IPS DF 6.9 (cell line): ENCODE measurements at places on chromosomes 5 and 9.

GRCh38 chr5:81750308-81751008 lies 439 bp downstream of the SSBP2 start:
- no peak for DNase-seq

DNA sequence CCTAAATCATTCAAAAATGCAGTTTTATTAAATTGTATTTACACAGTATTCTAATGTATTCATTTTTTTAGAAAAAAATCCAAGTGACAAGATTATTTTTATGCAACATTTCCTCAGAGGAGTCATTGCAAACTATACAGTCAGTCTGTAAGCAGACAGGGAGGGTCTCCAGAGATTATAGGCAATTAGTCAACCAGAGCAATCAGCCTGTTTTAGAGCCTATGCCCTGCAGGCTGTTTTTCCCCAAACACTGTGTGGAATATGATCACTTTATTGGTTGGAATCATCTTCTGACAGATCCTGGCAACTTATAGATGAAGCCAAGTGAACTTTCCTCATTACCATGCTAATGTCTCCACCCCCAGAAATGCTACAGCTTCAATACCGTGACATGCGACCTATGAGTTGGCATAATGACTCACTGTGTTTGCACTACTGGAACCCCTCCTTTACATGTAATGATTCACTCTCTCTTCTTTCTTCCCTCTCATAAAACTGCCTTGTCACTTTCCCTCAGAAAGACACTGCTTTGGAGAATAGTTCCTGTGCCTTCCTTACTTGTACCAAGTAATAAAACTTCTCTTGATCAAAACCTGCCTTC lies 577.7 kb upstream of the FTMT start:
- no peak for DNase-seq

DNA sequence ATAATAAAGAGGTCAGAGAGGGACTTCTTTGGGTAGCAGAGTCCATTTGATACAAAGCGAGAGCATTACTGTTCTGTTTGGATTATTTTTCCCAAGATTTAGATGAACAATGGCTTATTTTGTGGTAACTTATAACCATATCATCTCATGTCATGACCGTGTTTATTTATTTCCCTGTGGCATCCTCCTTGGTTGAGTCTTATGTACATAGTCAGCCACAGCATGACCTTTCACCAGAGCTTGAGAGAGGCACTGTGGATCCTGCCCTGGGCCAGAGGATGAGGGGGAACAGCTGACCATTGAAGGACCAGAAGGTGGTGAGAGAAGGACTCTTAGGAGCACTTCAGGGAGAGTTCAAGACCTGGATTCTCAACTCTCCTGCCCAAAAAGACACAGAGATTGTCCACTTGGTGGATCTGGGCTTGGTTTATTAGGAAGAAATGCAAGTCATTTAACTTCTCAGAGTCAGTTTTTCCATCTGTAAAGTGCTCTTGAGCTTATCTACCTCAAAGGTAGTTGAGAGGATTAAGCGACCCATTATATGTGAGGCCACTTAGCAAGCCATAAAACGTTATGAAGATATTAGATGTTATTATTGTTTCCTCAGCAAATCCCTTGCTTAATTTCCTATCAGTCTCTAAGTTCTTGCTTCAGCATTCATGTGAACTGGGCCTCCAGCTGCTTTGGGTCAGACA lies 51.4 kb downstream of the PPIC start:
- DNase-seq, result no peak

DNA sequence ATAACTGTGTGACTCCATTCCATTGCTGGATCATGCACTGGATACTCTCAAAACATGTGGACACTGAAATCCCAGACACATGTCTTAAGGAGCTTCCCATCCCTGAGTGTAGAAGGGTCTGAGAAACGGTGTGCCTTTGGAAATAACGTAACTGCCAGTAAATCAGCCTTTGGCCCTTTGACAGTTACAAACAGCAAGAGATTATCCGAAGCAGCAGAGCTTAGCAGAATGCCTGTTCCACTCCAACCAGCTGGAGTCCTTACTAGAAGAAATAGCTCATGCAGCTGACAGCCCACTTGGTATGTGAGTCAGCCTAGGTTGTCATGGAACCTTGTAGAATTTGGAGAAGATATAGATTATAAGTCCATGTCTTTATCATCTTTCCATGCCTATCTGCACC lies 7.0 kb downstream of the TMEM252 start:
- no peak for DNase-seq

GRCh38 chr5:16025681-16026080 lies 153.9 kb downstream of the MARCHF11 start:
- no peak for DNase-seq

DNA sequence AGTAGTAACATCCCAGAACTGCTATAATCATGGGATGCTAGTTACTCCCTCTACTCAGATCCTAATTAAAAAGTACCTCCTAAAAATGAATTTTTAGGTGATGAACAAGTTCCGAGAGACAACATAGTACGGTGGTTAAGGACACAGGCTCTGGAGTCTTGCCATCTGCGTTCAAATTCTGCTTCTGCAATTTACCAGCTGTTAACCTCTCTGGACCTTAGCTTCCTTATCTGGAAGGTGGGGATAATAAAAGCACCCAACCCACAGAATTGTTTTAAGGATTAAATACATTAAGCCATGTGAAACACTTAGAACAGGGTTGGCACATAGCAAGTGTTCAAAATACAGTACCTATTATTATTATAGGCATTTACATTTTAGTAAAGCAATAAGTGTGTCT lies 77.5 kb upstream of the XPA start:
- DNase-seq, result no peak

GRCh38 chr9:123548741-123549545 lies 192.9 kb downstream of the CRB2 start:
- DNase-seq, result no peak

GRCh38 chr5:28580616-28581015 lies 1542.2 kb upstream of the CDH9 start:
- DNase-seq, result no peak

DNA sequence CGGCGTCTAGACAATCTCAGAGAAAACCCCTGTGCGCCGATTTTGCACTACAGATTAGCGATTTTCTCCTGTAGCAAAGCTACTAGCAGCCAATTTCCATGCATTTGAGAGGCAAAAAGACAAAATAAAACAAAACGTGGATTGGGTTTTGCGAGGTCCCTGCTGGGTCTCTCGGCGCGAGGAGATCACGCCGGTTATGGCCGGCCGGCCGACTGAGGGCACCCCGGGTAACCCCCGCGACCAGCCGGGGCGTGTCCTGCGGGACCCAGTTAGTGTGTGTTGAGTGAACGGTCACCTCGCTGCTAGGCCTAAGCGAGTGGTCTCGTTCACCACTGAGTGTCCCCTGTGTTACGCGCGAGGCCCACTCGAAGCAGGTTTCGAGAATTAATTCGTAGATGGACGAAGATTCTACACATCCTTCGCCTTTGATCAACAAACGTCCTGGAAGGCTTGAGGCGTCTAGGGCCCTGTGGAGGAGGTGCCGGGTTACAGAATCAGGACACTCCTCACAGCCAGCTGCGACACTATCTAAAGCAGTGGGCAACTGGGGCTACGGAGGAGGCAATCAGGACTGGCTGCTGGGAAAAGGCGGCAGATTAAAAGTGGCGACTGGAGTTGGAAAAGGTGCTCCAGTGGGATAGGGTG lies 764 bp upstream of the VDAC1 start:
- no peak for DNase-seq

DNA sequence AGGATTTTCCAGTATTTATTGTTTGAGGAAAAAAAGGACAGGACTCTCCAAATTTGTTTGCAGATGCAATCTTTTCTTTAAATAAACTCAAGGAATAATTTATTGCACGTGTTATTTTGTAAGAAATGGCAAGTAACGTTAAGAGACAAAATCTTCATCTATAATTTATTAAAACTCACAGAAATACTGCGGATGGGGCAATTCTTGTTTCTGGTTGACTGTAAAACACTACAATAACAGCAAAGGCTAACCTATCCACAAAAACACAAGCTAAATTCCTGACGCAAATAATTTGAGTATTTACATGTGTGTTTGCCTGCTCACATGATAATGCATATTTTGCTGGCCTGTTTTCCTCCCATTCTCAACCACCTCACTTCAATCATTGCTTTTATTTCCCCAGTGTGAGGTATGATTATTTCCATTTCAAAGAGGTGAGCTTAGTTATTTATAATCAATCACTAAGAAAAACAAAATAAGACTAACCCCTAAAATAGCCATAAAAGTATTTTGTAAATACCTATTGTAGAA lies 619.4 kb downstream of the PDE4D start:
- DNase-seq, result no peak

- DNase-seq, result no peak
Measured at GRCh38 chr9:125694478-125694877, 12.5 kb downstream of the MAPKAP1 start.

GRCh38 chr9:135976944-135977343 lies 15.8 kb upstream of the UBAC1 start:
- no peak for DNase-seq

DNA sequence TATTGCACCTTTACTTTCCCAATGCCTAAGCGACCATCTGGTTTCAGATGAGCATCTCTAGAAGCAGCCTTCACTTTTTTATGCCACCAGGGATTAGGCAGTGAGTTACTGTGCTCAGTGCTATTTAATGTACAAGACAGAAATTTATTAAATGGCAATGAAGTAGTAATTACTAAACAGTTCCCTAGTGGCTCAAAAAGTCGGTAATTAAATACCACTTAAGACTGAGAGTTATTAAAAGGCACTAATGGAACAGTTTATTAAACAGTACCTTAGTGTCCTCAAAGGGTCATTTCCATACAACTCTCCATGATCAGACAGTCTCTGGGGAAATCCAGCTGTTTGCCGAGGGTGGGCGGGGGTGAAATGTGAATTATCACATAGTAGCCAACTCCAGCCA lies 42.3 kb downstream of the LHFPL2 start:
- no peak for DNase-seq

GRCh38 chr5:16593628-16594027 lies 23.2 kb downstream of the RETREG1 start:
- DNase-seq, result no peak

- DNase-seq, result no peak
Measured at GRCh38 chr5:28549588-28549987, 1511.2 kb upstream of the CDH9 start.

- no peak for DNase-seq
Measured at GRCh38 chr9:5633243-5633642, 4.3 kb downstream of the RIC1 start.

DNA sequence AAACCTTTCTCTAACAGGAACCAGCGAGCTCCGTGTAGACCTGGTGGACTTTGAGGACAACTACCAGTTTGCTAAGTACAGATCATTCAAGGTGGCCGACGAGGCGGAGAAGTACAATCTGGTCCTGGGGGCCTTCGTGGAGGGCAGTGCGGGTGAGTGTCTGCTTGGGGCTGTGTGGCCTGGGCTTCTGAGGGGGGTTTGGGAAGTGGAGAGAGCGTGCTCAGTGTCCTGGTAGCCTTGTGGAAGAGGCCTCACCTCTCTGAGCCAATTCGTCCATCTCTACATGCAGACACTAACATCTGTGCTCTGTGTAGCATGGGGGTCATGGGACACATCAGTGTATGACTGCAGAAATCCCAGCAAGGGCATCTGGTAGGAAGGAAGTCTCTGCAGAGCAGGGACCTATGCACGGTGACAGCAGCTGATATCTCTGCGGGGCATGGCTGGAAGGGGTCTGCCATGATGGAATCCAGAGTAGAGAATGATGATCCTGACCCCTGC lies 5.9 kb downstream of the FCN2 start:
- DNase-seq, result no peak

- no peak for DNase-seq
Measured at GRCh38 chr5:6774721-6775204, 61.5 kb downstream of the TENT4A start.

DNA sequence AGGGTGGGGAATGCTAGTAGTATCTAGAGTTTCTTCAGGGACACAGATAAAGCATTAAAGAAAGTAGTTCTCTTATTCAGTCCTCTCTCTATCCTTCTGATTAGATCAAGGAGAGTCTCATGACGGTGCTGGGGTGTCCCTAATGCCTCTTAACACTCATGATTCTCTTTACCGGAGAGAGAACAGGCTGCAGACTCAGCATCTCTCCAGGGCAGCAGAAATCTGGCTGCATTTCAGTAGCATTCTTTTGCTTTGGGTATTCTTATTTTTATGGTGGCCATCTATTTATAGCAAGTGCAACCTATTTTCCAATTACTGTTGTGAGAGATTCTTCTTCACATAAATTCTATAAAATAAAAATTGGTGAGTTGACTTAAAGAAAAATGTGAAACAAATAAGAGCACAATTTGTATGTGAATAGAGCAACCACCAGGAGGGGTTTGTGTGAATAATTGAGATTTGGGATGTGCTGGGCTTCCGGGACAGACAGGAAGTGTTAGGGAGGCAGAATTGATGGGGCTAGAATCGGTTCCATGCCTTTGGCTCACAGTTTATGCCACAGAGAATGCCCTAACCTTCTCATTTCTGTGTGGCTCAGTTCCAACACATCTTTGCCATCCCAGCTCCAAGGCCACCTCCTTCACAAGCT lies 23.8 kb upstream of the BOD1 start:
- no peak for DNase-seq

DNA sequence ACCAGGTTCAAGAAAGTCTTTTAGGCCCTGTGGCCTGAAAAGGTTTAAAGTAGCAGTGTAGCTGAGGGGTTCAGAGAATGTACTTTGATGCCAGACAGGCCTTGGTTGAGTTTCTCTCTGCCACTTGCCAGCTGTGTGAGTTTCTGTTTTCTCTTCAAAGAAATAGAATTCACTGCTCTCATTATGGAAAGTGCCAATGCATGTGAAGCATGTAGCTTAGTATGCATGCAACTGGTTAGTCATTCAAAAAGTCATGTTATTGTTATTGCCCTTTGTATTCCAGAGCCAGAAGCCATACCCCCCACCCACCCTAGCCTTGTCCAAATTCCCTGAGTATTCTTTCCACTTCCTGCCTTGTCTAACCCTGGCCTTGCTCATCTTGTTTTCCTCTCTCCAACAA lies 101.7 kb downstream of the ADRB2 start:
- DNase-seq, result no peak

DNA sequence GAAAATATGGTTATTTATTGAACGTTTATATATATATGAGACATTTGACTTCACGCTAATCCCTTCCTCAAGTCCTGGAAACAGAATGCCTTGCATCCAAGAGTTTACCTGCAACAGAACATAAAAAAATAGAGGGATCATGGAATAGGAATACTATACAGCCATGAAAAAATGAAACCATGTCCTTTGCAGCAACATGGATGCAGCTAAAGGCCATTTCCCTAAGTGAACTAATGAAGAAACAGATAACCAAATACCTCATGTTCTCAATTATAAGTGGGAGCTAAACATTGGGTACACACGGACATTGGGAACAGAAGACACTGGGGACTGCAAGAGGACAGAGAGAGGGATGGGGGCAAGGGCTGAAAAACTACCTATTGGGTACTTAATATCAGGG lies 13.0 kb downstream of the BAAT start:
- no peak for DNase-seq
